ENCODE measurements at places on chromosomes 13 and 19.

- peak; percentile 21 for DNase-seq
These were observed 1.6 kb downstream of the DACT3 start for GRCh38 chr19:46659151-46660007.

DNA sequence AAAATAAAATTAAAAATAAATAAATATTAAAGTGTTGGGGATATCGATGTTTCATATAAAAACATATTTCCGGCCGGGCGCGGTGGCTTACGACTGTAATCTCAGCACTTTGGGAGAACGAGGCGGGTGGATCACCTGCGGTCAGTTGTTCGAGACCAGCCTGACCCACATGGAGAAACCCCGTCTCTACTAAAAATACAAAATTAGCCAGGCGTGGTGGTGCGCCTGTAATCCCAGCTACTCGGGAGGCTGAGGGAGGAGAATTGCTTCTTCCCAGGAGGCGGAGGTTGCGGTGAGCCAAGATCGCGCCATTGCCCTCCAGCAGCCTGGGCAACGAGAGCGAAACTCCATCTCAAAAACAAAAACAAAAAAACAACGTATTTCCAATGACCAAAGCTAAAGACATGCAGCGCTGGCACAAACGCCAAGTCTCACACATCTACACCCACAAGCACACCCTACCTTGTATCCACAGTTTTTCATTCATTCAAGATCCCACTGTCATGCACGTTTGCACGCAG lies 907 bp downstream of the ZNF569 start:
- no peak for DNase-seq

DNA sequence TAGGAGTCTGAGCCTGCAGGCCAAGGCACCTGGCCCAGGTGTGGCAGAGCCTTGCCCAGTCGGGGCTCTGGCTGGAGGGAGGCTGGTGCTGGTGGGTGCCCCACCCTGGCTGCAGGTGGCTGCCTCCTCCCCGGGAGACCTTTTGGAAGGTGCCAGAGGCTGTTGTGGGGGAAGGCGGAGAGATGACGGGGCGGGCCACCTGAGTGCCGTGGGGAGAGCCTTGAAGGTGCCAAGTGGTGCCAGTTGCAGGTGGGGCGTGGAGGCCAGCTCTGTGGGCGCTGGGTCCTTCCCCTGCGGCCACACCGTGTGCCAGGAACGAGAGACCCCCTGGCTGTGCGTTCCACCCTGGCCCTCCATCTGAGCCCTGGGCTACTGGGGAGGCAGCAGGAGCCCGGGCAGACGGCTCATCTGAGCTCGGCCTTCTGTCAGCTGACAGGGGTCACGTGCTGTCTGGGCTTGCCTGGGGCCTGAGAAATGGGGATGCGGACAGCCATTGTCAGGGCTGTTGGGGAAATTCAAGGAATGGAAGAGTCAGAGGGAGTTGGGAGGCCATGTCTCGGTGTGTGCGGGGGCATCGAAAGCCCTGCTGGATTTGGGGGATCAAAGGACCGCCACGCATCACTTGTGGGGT lies 20.9 kb downstream of the CEBPA start:
- DNase-seq = no peak

DNA sequence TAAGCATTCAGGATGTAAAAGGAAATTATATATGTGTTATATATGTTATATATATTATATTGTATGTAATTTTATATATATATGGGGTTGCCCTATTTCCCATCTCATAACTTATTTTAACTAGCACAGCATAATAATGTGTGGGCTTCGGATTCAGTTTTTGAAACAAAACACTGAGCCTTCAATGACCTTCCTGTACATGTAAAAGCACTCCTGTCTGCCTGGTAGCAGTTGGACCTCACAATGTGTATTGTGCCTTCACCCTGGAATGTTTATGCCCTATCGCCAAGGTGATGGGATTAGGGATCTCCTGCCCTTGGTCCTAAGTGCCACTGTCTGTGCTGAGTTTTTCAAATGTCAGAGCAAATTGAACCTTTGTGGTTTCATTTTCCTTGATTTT lies 968.8 kb downstream of the TUBA3C start:
- DNase-seq = no peak

GRCh38 chr19:48478339-48479256 lies 9.4 kb downstream of the CYTH2 start:
- DNase-seq = no peak

DNA sequence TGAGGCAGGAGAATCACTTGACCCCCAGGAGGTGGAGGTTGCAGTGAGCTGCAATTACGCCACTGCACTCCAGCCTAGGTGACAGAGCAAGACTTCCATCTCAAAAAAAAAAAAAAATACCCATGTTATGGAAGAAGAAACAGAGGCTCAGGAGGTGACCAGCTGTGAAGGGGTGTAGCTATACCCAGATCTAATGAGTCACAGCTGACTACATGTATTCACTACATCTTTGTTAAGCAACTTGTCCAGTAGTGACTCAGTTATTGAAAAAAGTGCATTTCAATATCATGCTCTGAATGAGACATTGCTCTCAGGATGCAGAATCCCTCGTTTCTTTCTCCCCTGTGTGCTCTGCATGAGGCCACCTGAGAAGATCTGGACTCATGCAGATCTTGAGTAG lies 16.1 kb upstream of the SPART start:
- no peak for DNase-seq

- DNase-seq = no peak
These were observed 1711.8 kb downstream of the EFNB2 start for GRCh38 chr13:104823709-104824108.

DNA sequence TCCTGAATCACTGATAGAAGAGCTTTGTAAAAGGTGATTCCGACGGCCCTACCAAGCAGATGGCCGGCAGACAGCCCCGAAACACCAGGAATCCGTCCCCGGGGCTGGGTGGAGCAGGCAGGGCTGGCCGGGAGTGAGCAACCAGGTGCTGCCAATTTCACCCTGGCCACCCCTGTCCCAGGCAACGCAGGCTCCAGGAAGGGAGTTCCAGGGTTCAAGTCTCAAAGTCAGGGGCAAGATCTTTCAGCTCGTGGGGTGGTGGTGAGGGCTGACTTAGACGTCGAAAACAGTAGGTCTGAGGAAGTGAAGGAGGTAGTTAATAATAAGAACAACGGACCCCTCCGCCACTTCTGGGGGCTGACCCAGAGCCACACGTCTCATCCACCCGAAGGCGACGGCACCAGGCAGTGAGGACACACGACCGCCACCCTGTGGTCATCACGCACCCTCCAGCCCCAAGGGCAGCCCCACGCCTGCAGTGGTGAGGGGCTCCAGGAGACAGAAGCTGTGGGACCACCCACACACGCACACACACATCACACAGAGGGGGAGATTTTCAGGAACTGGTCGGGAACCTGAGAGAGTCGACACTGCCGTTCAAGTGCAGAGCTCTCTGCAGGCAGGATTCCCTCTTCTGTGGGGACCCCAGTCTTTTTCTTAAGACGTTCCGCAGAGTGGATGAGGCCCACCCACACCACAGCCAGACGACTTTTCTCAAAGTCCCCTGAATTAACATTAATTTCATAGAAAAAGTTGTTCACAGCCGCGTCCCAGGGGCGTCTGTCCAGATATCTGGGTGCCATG lies 67.2 kb downstream of the SPACA7 start:
- DNase-seq = no peak

- DNase-seq = no peak
These were observed 11.4 kb downstream of the TPGS1 start for GRCh38 chr19:518598-519231.

GRCh38 chr13:112954488-112955270 lies 14.3 kb upstream of the MCF2L start:
- DNase-seq = no peak

DNA sequence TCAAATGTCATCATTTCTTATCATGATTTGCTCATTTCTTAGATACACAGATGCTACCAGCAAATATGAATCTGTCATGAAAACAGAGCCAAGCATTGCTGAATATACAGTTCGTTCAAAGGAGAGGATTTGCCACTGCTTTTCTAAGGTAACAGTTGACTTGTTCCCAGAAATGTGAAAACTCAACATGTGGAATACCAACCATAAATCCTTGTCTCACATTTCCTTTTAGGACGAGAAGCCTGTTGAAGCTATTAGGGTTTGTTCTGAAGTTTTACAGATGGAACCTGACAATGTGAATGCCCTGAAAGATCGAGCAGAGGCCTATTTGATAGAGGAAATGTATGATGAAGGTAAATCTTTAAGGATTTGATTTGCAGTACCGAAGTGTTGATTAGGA lies 86.7 kb downstream of the DNAJC3 start:
- DNase-seq = no peak

GRCh38 chr13:53198736-53199135 lies 170.1 kb downstream of the OLFM4 start:
- DNase-seq = no peak

DNA sequence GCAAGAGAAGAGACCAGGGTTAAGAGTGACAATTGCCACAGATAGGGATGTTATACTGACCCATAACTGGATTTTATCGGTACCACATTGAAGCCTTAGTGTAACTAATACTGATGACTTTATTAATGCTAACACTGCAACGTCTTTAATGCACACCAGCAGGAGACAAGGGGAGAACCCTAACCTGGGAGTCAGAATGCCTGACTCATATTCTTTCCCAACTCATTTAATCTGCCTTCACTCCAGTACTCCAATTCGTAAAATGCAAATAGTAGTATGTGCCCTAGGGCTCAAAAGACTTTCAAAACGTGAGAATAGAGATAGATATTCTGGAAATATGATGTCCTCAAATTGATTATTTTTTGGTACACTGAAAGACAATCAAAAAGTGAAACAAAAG lies 62.4 kb downstream of the GPC6 start:
- no peak for DNase-seq

DNA sequence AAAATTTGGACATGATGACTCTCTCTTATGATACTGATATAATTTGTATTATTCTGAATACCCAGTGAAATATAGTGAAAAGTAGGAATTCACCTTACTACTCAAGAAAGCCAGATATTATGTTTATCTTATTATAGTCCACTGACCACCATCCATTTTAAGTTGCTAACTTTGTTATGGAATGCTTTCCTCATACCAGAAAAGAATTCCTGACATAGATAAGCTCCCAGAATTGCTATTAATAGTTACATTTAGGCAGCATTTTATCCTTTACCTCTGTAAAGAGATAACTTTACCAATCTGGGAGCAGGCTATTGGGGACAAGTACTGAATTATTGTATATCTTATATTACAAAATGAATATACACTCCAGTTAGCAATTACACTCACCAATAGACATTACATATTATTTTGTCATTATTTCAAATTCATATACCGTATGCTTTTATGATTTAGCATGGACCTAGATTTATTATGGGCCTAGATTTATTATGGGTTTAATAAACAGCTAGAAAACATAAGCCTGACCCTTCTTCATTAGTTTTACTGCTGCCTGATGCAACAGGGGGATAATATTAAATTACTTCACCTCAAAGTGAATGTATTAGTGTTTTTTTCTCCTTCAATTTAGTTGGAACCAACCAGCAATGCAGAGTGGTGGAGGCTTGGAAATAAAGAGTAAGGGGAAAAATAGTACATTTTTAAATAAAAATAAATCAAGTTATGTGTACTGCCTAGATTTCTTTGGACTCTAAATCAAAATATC lies 1886.1 kb downstream of the PCDH9 start:
- no peak for DNase-seq

GRCh38 chr13:65309906-65310305 lies 1920.2 kb downstream of the PCDH9 start:
- no peak for DNase-seq

DNA sequence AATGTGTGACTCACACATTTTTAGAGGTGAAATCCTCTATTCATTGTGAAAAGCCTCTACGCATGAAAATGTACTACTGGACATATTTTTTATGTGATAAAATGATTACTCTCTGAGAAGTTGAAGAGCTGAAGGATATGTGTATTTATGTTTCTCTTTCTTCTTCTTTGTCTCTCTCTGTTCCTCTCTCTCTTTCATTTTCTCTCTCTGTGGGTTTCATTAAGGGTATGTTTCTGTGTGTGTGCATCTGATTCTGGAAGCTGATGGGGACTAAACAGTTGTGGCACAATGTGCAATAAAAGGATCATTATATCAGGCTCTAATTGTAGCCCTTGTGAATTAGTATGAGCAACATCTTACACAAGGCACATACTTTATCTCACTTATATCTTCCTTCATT lies 867.7 kb downstream of the PCDH9 start:
- no peak for DNase-seq

- DNase-seq = no peak
These were observed 397.8 kb downstream of the FGF14 start for GRCh38 chr13:102003848-102004570.

- DNase-seq = no peak
These were observed 28.5 kb upstream of the ASF1B start for GRCh38 chr19:14164724-14165493.

DNA sequence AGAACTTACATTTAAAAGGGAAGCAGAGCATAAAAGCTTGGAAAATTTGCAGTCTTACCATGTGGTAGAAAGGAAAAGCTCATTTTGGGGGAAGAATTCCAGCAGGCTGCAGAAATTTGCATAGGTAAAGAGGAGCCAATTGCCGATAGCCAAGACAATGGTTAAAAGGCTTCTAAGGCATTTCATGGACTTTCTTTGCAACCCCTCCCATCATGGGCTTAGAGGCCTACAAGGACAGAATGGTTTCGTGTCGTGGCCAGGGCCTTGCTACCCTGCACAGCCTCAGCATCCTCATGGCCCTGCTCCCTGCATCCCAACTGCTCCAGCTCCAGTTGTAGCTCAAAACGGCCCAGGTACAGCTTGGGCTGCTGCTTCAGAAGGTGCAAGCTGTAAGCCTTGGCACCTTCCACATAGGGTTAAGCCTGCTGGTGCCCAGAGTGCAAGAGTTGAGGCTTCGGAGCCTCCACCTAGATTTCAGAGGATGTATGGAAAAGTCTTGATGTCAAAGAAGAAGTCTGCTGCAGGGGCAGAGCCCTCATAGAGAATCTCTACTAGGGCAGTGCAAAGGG lies 420.3 kb downstream of the PCDH17 start:
- DNase-seq = no peak

DNA sequence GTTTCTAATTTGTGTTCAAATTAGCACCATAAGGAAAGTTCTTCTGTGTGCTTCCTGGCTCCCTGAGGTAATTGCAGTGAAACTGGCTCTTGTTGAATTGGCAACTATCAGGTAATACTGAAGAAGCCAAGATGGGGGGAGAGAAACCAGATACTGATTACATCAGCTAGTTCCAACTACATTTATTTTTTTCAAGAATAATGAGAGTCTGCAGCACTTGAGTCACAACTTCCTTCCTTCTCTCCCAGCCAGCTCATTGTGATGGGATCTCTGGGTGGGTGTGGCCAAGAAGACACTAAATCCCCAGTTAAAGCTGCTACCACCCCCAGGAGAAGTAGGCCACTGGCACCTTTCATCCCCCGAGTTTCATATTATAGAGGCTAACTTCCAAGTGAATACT lies 100.7 kb upstream of the RXFP2 start:
- DNase-seq = no peak

- no peak for DNase-seq
These were observed 13.2 kb downstream of the RASA3 start for GRCh38 chr13:114119196-114119595.

- peak; percentile 47 for DNase-seq
These were observed 9.7 kb downstream of the INAFM1 start for GRCh38 chr19:47284324-47284899.

Measured in mucosa of gallbladder (tissue), 1 donor.